ENCODE measurements at places on chromosomes 2 and 18.

DNA sequence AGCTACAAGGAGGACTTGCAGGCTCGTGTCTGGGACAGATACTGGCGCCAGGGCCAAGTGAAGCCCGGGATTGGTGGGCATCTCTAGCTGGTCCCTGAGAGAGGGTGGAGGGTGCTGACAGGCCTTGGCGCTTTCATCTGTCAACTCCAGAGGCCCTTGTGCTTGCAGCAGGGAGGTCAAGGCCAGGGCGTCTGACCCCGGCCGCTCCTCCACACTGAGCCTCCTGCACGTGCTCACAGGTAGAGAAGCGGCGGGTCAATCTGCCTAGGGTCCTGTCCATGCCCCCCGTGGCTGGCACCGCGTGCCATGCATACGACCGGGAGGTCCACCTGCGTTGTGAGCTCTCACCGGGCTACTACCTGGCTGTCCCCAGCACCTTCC lies 9.5 kb downstream of the CAPN10 start:
- no peaks in the 10 kb centered on the region for H3K27me3 ChIP-seq
- peaks cover 34% of the 10 kb centered on the region for H3K36me3 ChIP-seq
- no peaks in the 10 kb centered on the region for H3K4me1 ChIP-seq

DNA sequence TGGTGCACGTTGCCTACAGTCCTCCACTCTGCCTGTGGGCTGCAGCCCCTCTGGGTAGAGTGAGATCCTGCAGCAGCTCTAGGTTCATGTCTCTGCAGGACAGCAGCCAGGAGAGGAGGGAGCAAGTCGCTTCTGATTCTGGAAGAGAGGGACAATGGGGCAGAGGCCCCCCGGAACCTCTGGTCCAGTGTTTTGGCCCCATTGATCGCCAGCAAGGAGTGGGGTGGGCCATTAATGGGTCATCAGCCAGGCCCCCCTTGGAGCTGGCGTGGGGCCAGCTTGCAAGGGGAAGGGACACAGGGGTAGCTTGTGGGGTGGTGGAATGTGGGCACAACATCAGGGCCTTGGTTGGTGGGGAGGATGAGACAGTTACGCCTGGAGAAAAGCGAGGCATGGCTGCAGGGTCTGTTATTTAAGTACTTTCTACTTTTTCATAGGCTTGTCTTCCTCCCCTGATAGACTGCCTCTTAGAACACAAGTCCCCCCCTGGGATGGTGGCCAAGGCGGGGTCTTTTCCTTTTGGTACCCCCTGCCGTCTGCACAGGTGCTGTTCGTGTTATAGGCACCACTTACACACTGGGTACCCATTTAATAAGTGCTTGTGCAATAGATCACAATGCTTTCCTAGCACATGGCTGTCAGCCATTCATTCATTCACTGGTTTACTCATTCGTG lies 44.6 kb downstream of the INHBB start:
- H3K27me3 ChIP-seq: peaks cover 7% of the 10 kb centered on the region
- DNase-seq: no peak
- no peaks in the 10 kb centered on the region for H3K36me3 ChIP-seq
- no peak overlapping the region for H3K4me3 ChIP-seq
- no peak overlapping the region for H3K27ac ChIP-seq
- H3K4me1 ChIP-seq: no peaks in the 10 kb centered on the region

- DNase-seq: no peak
- no peaks in the 10 kb centered on the region for H3K27me3 ChIP-seq
- H3K27ac ChIP-seq: no peak overlapping the region
- peaks cover 3% of the 10 kb centered on the region for H3K36me3 ChIP-seq
- H3K4me3 ChIP-seq: no peak overlapping the region
Measured at GRCh38 chr18:26004832-26005231, 85.6 kb downstream of the SS18 start.

GRCh38 chr2:241867776-241868420 lies 1.6 kb upstream of the RTP5 start:
- H3K27me3 ChIP-seq: peaks cover 47% of the 10 kb centered on the region
- H3K4me3 ChIP-seq: no peak overlapping the region
- no peak overlapping the region for H3K27ac ChIP-seq
- no peak for DNase-seq

DNA sequence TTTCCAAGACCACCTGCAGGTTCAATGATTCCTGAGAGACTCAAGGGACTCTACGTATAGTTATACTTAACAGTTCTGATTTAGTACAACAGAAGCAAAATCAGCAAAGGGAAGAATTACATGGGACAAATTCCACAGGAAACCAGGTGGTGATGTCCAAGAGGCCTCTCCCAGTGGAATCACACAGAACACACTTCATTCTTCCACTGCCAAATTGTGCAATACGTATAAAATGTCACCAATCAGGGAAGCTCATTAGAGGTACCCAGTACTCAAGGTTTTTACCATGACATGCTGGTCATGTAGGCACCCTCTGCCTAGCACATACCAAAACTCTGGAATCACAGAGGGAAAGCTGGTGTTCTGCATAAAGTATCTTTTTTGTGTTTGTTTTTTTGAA lies 22.4 kb downstream of the CAPG start:
- no peak for DNase-seq
- peaks cover 12% of the 10 kb centered on the region for H3K4me1 ChIP-seq
- no peak overlapping the region for H3K27ac ChIP-seq
- H3K27me3 ChIP-seq: no peaks in the 10 kb centered on the region
- peaks cover 30% of the 10 kb centered on the region for H3K36me3 ChIP-seq
- H3K4me3 ChIP-seq: no peak overlapping the region

- H3K4me3 ChIP-seq: no peak overlapping the region
- H3K36me3 ChIP-seq: no peaks in the 10 kb centered on the region
- H3K27me3 ChIP-seq: peaks cover 17% of the 10 kb centered on the region
- no peak overlapping the region for H3K27ac ChIP-seq
Measured at GRCh38 chr18:25042641-25043051, 309.3 kb downstream of the ZNF521 start.

GRCh38 chr18:56575819-56576663 lies 62.4 kb downstream of the TXNL1 start:
- DNase-seq: no peak
- H3K27ac ChIP-seq: no peak overlapping the region
- no peaks in the 10 kb centered on the region for H3K27me3 ChIP-seq
- peaks cover 2% of the 10 kb centered on the region for H3K4me1 ChIP-seq

DNA sequence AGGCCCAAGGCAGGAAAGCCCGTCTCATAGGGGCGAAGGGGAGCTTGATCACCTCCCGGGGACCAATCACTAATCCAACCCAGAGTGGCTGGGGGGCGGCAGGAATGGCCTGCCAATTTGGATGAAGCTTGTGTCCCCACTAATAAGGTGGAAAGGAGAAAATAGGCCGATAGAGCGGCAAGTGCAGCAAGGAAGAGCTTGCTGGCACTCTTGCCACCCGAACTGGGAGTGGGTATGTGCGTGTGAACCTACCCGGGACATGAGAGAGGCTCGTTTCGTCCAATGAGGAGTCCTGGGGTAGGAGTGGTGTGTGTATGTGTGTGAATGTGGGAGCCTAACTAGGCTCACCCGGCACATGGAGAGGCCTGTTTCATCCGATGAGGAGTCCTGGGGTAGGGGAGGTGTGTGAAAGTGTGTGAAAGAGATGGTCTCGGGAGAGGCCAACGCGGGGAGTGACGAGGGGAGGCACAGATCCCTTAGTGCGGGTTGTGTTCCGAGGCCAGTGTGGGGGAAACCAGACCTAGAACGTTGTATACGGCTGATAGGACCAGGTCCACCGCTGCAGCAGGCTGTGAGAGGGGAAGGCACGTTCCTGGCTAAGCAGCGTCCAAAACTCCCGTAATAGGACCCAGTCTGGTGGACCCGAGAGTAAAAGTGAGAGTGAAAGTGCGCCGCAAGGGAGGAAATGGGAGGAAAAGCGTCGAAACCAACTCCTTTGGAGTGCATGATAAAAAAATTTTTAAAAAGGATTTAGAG lies 47.1 kb upstream of the SELENOI start:
- H3K27me3 ChIP-seq: no peaks in the 10 kb centered on the region
- H3K36me3 ChIP-seq: no peaks in the 10 kb centered on the region
- H3K27ac ChIP-seq: no peak overlapping the region
- H3K4me3 ChIP-seq: no peak overlapping the region

GRCh38 chr2:31415421-31415820 lies 879 bp upstream of the XDH start:
- no peak overlapping the region for H3K4me3 ChIP-seq
- H3K27me3 ChIP-seq: peaks cover 5% of the 10 kb centered on the region
- no peaks in the 10 kb centered on the region for H3K36me3 ChIP-seq
- H3K4me1 ChIP-seq: peaks cover 4% of the 10 kb centered on the region

- H3K4me1 ChIP-seq: no peaks in the 10 kb centered on the region
- H3K36me3 ChIP-seq: no peaks in the 10 kb centered on the region
- H3K27me3 ChIP-seq: peaks cover 10% of the 10 kb centered on the region
- DNase-seq: no peak
Measured at GRCh38 chr2:238582159-238582558, 155.4 kb downstream of the ASB1 start.

- H3K4me1 ChIP-seq: no peaks in the 10 kb centered on the region
- H3K27ac ChIP-seq: no peak overlapping the region
- H3K4me3 ChIP-seq: no peak overlapping the region
- no peaks in the 10 kb centered on the region for H3K36me3 ChIP-seq
- no peak for DNase-seq
- H3K27me3 ChIP-seq: peaks cover 46% of the 10 kb centered on the region
Measured at GRCh38 chr2:219560893-219561178, 10.5 kb downstream of the OBSL1 start.

GRCh38 chr18:44893966-44894365 lies 213.3 kb downstream of the SETBP1 start:
- peak overlapping the region; percentile 48 for H3K4me3 ChIP-seq
- H3K27ac ChIP-seq: peak overlapping the region; percentile 97
- no peaks in the 10 kb centered on the region for H3K27me3 ChIP-seq
- DNase-seq: no peak
- peaks cover 72% of the 10 kb centered on the region for H3K36me3 ChIP-seq
- peaks cover 55% of the 10 kb centered on the region for H3K4me1 ChIP-seq

GRCh38 chr2:101921319-101921952 lies 70.3 kb upstream of the IL1R2 start:
- H3K27ac ChIP-seq: peak overlapping the region; percentile 93
- peak; percentile 66 for DNase-seq

Measured in stimulated activated naive B cell treated with anti-CD40 and anti-IgM and Interleukin-4, amounts not matched to agents 10 μg/mL and 1 μg/mL and 100 μg/mL, for 72 hours (primary cell).